ENCODE measurements at places on chromosomes 2 and 18. TPM values are rescaled to one million over a fixed set of nuclear protein-coding genes. Genes with fewer than 3 reads are reported as not detected.

DNA sequence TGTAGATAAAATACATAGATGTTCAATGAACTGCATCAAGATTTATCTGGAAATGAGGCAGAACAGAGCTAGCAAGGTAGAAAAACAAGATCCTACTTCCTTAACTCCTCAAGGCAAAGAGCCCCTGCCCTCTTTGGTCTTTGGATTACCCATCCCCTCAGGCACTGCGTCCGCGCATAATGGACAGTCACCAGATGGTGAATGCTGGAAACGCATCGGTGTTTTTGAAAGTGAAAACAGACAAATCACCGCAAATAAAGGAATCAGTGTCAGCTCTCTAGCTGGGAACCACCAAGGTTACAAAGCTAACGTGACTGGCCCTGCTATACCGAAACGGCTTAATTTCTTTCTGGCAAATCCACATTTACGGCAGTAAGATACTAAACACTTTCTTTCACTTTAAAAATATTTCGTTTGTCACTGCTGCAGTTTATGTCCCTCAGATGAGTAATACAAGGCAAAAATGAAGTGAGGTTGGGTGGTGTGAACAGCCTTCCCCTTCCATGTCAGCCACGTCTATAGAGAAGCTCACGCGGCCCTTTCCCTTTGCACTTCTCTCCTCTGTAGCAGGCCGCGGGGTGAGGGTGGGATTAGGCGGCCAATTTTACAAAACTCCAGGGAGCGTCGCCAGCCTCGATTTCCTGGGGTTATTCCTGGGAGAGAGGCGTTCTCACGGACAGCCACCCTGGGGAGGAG lies 627 bp upstream of the GALR1 start:
- DNase-seq = no peak

DNA sequence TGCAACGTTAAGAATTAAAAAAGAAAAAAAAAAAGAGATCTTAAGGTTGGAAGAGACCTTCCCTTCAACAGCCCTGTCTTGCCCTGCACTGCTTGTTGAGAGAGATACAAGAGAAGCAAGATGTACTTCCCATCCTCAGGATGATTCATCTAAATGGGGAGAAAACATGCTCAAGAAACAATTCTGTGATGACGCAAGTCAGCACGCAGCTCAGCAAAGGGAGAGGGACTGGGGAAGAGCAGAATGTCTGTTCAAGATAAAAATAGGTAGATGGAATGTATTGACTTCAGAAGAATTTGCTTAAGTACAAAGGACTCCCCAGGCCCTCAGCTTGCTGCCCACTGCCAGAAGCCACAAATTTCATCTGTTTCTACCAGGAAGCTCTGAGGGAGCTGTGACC lies 198.2 kb upstream of the SPRED2 start:
- DNase-seq = no peak

DNA sequence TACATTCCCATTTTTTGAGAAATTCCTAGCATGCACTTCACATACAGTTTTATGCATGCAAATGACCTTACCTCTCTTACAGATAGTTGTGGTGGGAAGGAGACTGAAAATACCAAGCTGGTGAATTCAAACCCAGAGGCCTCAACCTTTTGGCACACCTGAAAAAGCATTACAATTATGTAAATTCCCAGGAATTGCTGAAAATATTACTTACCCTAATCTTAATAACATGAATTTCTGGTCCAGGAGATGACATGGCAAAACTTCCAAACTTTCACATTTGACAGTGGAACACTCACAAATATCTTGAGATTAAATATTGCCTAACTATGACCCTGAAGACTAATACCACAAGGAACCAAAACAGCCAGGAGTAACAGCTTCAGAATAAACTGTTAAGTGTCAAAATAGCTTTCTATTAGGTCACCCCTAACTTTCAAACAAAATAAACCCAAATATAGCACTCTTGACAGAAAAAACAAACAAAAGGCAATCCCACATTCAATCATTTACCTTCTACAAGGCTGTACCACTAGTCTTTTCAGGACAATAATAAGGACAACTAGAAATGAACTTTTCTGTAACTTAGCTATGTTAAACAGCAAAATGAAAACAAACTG lies 10.9 kb upstream of the PEX13 start:
- no peak for DNase-seq

GRCh38 chr2:234102112-234102511 lies 51.6 kb downstream of the SPP2 start:
- no peak for DNase-seq

DNA sequence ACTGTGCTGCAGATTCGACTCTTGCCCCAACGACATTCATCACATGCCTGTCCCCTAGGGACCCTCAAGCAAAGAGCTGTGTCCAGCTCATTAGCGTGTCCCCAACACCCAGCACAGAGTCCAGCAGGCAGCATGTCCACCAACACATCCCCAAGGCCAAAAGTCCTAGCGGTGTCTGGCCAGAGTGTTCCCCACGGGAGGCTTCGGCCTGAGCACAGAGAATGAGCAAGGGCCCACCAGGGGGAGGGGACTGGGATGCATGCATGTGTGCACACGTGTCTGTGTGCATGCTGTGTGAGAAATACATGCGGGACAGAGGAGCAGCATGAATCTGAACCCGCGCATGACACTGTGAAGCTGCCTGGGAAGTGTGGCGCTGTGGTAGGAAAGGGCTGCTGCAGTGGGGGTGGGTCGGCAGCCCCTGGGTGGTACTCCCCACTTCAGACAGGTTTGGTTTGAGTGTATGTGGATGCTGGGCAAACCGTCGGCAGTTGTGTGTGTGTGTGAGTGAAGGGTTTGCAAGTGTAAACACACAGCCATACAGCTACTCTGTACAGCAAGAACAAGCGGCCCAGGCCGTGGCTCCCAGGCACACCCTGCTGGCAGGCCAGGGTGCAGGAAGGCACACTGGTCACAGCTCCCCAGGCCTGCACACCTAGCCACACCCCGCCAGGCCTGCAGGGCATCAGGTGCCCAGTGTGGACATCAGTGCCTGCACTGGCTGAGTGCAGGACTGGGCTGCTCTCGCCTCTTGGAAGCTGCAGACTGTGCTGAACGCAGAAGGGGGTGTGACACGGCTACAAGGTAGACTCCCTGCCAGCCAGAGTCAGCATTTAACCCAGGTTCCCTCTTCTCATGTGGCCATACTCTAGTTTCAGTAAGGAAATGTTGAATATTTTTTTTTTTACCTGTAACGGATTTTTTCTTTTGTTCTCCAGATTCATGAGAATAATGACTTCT lies 19.5 kb upstream of the HES6 start:
- DNase-seq = no peak

Gene RGPD4
- total RNA-seq = 0.08 TPM

Gene ATP6V1C2
- 0.23 TPM for total RNA-seq
